Chondrocyte (in vitro differentiated cells): ENCODE measurements at places on chromosomes 2 and 18.

DNA sequence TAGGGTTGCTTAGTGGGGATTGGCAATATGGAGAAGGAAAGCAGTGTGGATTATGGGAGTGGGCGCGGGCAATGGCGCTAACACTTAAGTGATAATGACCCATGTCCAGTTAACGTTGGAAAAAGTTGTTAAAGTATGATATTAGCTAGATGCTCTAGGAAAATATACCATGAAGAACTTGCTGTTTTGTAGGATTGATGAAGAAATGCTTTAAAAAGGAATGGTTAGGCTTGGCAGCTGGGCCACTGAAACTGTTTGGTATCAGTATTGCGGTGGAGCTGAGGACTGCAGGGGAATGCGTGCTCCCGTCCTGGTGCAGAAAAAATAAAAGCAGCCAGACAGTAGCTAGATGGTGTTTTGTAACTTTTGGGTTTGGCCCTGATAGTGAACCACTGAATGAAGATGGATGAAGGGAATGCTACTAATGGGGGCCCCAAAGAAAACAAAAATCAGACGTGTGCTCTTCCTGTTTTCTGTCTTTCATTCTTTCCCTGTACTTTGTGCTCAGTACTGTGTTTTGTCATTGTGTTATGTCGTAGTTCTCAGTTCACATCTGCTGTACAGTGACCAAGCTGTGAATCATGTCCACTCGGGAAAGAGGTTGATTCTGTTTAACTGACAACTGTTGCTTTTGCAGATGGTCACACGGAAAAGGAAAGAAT, 999 bp downstream of the INSIG2 start:
- DNase-seq = no peak

- DNase-seq = no peak
Measured at GRCh38 chr2:177430411-177430810, 37.8 kb downstream of the AGPS start.

DNA sequence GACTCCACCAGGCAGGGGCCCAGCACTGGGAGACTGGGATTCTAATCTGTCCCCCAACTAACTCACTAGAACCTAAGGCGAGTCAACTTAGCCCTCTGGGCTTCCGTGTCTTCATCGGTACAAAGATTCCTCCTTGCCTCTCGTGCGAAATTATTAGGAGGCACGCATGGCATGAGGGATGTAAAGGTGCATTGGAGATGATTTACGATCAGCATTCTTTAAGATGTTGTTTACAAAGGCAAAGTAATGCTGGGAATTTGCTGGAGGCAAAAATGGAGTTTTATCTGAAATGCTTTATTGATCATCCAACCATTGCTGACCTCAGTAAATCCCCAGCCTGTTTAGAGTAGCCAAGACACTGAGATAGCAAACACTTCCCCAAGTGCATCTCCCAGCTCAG, 171.8 kb upstream of the KLHL29 start:
- DNase-seq = no peak

GRCh38 chr18:8107426-8107825, 501.8 kb upstream of the RAB12 start:
- no peak for DNase-seq

DNA sequence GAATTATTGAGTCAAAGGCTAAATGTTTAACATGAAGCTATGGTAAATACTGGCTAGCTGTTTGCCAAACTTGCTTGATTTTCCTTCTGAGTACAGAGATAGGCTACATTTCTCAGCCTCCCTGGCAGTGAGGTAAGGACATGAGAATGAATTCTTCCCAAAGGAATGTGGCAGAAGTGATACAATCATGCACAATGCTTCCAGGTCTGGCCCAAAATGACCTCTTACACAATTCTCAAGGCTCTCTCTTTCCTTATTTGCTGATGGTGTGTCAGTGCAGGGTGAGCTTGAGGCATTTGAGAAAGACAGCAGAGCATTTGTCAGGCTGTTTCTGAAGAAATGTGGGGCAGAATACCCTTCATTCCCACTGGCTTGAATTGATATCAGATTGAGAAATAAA, 95.6 kb upstream of the NABP1 start:
- DNase-seq = no peak

GRCh38 chr2:102238778-102239177, 52.0 kb downstream of the IL1RL2 start:
- DNase-seq = no peak
